ENCODE measurements at places on chromosomes 5 and 9.

DNA sequence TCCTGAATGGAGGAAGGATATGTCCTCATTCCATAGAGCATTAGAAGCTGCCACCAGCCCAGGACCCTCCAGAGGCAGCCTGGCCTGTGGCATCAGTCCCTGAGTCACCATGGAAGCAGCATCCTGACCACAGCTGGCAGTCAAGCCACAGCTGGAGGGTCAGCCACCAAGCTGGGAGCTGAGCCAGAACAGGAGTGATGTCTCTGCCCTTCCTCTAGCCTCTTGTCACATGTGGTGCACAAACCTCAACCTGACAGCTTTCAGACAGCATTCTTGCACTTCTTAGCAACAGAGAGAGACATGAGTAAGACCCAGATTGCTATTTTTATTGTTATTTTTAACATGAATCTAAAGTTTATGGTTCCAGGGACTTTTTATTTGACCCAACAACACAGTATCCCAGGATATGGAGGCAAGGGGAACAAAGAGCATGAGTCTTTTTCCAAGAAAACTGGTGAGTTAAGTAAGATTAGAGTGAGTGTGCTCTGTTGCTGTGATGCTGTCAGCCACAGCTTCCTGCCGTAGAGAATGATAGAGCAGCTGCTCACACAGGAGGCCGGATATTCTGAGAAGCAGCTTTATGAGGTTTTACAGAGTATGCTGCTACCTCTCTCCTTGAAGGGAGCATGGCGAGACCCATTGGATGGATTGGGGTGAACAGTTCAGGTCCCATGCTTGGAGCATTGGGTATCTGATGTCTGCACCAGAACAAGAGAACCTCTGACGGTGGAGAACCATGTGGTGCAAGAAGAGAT lies 13.0 kb upstream of the CYFIP2 start:
- no peak for DNase-seq

DNA sequence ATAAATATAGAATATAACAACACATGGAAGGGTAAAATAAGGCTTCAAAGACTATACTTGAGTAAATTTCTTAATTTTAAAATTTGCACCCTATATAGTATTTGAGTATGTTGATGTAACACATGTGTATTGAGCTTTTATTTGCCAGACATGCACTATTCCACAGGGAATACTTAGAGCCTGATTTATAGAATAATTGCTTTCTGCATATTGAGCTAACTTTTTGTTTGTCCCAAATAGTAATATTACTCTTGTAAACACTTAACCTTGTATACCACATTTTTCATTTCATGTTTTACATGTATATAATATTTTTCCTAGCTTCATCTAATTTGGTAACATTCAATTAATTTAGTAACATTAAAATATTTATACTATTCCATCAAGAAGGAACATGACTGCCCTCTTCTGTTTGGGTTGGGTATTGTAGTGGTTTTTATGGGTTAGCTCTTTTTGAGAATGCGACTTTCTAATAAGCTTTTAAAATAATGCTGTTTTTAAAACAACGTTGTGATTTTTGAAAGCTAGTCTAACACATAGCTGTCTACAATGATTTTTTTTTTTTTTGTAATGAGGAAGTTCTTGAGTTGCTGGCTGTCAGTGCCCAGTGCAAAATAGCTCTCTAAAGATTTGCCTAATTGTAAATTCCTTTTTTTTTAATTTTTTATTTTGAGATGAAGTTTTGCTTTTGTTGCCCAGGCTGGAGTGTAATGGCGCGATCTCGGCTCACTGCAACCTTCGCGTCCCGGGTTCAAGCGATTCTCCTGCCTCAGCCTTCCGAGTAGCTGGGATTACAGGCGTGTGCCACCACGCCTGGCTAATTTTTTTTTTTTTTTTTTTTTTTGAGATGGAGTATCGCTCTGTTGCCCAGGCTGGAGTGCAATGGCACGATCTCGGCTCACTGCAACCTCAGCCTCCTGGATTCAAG lies 4.8 kb downstream of the SUB1 start:
- DNase-seq, result peak; percentile 45

- DNase-seq, result no peak
Measured at GRCh38 chr5:161051920-161052500, 200.0 kb upstream of the ATP10B start.

GRCh38 chr5:64462391-64462790 lies 43.4 kb upstream of the RGS7BP start:
- DNase-seq, result no peak

DNA sequence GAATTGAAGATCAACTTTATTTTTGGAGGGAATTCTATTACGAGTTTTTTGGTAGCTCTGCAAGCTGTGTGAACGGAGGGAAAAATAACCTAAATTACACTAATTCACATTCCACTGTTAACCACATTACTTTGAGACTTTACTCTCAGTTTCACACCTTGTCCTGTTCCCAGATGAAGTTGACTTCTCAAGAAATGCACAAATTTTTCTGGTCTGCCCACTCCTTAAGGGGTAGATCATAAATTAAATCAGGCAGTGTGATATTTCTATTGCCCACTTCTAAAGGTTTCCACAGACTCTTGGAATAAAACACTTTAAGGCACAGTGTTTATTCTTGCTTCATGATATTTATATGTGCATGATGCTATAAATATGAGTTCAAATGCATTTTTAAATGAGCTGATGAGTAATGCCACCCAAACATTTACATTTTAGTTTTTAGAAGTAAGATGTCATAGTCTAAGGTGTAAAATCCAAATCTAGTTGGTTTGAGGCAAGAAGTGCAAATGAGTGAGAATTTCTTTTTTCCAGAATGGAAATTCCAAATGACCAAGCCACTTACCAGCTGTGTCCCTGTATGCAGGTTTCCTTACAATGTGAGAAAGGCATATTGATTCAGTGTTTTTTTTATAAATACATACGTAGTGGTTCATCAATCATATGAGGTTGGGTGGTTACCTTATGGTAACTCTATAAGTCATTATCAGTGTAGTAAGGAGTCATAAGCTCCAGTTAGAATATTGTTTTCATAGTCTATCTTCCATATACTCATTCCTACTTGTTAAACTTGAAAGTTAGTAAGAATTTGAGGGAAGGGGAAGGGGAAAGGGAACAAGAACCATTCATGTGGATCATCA lies 437.7 kb upstream of the MEF2C start:
- DNase-seq, result no peak

- peak; percentile 88 for DNase-seq
Measured at GRCh38 chr5:67234671-67235176, 38.1 kb upstream of the CD180 start.
